NK-92 treated with Interleukin-12 subunit alpha and Interleukin-12 subunit beta, amount 100 ng/mL, for 24 hours (cell line): ENCODE measurements at places on chromosomes 5 and 9.

DNA sequence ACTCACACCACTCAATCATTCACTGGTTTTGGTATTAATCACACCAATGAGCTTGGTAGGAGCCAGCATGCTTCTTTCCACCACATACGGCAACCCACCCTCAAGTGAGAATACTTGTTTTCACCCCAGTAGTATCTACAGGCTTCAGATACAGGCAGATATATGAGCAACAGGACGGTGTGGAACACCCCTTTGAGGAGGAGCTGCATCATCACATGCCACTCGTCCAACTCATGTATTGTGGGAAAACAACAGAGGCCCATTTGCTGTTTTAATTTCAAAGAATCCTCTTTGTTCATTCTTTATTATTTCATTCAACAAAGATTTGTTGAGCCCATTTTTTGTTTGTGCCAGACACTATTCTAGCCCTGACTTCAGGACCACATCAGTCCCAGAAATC lies 46.0 kb downstream of the RORB start:
- DNase-seq, result no peak

DNA sequence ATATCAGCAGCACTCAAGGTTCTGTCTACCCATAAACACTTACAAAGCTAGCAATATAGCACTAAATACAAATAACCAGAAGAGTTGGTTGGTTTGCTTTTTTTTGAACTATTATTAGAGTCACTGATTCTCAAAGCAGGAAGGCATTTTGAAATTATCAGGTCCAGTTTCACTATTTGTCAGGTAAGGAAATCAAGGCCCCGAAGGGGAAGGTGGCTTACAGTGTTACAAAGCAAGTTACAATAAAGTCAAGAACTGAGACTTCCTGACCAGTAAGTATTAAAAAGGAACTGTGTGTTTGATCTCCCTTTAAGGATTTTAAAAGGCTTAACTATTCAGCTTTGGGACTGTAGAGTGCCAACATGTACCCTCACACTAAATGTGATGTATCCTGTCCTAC lies 10.8 kb downstream of the C5orf15 start:
- no peak for DNase-seq

- DNase-seq, result no peak
Observed at GRCh38 chr9:104313396-104314110, 190.5 kb upstream of the OR13F1 start.

- DNase-seq, result no peak
Observed at GRCh38 chr5:1640421-1640881, 116.7 kb upstream of the LPCAT1 start.

- no peak for DNase-seq
Observed at GRCh38 chr5:140293091-140293848, 9.6 kb downstream of the PFDN1 start.

DNA sequence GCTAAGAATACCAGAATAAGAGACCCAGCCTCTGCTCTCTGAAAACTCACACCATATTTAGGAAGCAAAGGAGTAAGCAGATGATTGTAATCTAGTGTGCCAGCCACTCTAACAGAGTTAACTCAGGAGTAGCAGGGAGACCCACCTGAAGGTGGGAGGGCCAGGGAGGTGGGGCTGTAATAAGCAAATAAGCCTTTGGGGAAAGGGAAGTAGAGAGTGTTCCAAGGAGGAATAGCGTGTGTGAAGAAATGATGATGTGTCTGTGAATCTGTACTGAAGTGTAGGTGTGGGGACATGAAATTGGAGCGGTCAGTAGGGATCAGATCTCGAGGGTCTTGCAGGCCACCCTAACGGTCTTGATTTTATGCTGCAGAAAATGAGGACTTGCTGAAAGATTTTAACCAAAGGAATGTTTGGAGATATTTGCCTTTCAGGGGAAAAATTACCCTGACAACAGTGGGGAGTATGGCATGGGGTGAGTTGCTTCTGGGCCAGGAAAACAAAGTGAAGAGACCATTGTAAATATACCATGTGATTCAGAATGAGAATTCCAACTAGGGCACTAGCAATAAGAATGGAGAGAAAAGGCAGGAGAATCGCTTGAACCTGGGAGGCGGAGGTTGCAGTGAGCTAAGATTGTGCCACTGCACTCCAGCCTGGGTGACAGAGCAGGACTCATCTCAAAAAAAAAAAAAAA lies 44.1 kb upstream of the FSD1L start:
- DNase-seq, result no peak

GRCh38 chr5:180170810-180171567 lies 38.0 kb downstream of the RASGEF1C start:
- no peak for DNase-seq
